CD4-positive, alpha-beta T cell treated with Interleukin-10 for 1 hour (primary cell): ENCODE measurements at places on chromosomes 6 and 20.

DNA sequence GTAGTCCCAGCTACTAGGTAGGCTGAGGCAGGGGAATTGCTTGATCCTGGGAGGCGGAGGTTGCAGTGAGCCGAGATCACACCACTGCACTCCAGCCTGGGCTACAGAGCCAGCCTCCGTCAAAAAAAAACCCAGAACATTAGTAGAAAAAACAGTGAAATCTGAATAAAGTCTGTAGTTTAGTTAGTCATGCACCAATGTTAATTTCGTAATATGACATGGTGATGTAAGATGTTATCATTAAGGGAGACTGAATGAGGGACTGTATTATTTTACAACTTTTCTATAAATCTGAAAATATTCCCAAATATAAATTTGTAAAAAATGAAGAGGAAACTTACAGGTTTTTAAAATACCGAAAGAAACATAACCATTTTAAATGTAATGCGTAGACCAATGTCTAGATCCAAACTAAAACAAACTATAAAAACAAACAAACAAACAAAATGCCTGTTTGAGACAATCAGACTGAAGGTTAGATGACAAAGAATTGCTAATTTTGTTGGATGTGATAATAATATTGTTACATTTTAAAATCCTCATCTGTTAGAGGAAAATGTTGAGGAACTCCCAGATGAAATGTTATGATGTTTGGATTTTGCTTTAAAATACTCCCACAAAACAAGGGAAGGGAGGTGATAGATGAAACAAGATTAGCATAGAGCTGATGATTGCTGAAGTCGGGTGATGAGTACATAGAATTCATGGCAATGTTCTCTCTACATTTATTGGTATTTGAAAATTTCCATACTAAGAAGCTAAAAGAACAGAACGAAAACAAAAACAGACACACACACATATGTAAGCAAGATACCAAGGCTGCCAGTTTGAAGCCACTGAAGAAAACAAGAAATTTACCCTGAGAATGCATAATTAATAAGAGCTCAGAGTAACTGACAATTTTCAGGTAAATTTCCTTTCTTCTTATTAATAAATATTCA, 1.8 kb downstream of the GSTA4 start:
- DNase-seq: no peak

- no peak for DNase-seq
Observed at GRCh38 chr6:2911171-2911570, 8.1 kb upstream of the SERPINB9 start.

GRCh38 chr6:50966532-50966931, 147.9 kb downstream of the TFAP2B start:
- DNase-seq: no peak

DNA sequence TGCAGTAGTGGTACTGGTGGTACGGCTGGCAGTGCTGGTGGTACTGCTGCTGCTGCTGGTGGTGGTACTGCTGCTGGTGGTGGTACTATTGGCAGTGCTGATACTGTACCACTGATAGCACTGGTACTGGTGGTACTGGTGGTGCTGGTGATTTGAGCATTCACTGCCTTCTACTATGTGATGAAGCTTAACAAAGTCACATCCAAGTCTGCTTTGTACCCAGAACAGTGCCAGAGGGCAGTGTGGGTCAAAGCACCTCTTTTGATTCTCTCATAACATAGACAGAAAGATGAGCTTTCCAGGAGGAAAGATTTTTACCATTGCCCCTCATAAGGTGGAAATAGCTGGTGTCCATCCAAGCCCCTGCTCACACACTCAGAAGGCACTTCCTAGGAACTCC, 48.7 kb downstream of the ANKRD6 start:
- DNase-seq: no peak

DNA sequence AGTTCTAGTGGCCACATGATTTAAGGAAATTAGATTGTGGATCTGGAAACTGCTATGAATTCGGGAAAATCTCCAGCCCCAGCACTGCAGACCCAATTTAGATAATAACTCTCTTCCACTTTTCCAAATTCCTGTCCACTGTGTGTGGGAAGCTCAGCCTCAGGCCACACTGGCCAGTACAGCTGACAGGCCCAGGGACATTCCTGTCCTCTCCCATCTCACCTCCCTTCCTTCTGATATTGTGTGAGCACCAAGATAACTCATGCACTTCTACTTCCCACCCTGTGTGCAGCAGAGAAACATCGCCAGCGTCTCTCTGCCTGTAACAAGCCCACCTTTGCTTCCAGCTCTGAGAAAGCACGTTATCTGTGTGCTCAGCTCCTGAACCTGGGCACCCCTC, 145.1 kb upstream of the RREB1 start:
- no peak for DNase-seq

DNA sequence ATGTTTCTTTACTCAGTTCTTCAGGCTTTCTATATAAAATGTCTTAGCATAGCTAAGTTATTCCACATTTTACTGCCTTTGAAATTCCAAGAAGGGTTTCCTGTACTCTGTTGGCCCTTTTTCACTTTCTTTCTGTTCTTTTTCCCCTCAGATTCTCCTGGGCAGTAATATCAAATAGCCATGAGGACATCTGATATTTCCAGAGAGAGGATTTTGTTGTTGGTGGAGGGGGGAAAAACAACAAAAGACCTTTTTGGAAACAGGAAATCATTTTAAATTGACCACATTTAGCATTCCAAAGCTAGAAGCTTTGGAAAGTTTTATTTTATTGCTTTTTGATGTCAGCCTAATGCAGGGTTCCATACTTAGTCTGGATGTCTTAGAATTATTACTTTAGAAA, 445.4 kb downstream of the GJA1 start:
- no peak for DNase-seq

DNA sequence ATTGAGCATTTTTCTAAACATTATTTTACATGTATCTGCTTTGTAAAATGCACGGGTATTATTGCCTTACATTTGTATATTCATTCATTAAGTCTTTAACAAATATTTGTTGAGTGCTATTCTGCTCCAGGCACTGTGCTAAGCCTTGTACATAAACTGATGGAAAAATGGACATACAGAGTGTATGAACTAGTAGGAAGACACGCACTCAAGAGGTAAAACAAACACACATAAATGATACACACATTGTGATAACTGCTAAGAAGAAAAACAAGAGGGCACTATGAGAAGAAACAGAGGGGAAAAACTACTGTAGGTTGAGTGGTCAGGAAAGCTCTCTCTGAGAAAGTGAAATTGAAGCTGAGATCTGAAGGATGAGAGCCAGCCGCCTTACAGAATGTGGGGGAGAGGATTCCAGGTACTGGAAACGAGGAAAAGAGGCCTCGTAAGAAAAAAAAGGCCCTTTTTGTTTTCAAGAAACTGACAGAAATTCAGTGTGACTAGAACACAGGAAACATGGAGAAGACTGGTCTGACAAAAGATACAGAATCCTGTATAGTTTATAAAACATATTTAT, 117.5 kb downstream of the EYA4 start:
- DNase-seq: no peak

DNA sequence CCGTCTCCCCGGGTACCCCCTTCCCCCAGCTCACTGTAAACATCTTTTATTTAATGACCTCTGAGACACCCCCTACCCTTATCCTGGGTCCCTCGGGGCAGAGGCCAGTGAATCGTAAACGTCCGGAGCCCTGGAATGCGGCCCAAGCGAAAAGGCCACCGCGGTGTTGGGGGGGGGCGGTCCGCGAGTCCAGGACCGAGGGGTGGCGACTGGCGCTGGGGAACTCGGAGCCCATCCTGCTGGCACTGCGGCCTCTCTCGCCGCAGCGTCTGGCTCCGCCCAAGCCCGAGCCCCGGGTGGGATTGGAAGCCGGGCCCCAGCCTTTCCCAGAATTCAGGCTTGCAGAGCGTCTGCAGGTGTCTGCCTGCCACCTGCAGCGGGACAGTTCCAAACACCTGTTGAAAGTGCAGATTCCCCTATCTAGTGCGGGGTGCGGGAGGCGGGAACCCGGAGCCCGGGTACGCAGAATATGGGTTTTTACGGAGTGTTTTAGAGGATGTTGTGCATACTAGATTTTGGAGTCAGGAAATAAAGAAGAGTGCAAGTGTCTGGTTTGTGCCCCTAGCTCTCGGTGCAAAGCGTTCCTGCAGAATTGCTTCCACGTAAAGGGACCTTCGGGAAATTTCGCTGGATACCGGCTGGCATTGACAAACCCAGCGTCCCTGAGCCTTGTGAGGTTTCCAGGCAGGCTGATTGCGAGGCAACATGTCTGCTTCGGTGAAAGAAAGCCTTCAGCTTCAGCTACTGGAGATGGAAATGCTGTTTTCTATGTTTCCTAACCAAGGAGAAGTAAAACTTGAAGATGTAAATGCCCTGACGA, 800 bp downstream of the RWDD2A start:
- peak; percentile 11 for DNase-seq

DNA sequence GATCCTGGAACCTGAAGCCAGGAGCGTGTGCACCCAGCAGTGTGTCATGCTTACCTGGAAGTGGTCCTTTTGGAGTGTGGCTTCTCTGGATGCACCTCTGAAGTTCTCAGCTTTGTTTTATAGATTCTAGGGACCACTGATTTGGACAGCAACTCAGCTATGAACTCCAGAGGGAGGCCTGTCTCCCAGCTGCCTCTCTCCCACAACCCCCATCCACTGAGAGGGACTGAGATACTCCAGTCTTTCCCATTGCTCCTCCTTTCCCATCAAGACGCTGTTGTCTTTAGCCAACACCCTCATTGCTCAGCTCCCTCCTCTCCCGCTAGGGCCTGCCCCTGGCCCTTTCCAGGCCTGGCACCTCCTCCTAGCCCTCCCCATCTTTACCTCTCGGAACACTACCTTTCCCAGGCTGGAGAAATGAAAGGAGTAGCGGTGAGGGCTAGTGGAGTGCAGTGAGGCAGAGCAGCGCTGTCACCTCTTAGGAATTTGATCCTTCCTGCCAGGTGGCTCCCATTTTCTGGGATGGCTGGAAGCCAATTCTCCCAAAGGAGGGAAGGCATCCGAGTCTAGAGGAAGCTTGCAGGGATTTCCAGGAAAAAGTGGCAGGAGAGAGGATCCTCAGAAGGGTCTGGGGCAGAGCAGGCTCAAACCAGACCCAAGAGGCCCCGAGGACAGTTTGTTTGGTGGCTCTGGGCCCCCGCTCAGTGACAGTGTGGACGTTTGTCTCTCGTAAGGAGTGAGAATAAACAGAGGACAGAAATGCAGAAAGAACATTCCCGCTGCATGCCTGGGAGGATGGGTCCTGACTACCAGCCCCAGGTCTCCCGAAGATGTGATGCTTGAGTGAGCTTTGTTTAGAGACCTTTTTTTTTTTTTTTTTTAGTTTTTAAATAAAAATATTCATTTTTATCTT, at the start of gene LRRN4:
LRRN4 (minus strand) TSS at position 285 of the 913 bp plus-strand sequence. CDS start 1,261 bp downstream, outside the sequence.
- no peak for DNase-seq

GRCh38 chr6:116761779-116762178, 3.7 kb downstream of the FAM162B start:
- DNase-seq: no peak

DNA sequence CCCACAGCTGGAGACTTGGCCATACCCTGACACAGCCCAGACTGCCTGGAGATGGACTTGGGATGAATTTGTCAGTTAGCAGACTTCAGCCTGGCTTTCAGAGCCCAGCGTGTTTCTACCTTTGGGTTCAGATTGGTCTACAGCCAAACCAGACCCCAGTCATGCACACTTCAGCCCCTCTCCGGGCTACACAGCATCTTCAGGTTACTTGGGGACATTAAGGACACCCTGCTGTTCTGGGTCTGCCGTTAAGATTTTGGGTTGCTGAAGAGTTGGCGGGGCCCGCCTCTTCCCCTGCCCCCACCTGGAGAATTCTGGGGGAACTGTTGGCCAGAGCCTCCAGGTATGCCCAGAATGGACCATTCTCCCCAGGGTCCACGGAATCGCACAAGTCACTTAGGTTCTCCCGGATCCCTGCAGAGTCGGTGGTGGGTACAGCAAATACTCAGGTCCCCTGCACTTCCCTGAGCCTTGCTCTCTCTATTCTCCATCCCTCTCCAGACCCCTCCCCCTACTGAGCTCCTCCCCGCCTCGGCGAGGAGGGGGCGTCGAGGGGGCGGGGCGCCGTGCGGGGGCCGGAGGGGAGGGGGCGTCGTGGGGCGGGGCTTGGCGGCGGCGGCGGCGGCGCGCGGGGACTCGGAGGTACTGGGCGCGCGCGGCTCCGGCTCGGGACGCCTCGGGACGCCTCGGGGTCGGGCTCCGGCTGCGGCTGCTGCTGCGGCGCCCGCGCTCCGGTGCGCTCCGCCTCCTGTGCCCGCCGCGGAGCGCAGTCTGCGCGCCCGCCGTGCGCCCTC, at the start of gene PTK7:
PTK7 (plus strand) TSS at position 645 of the 794 bp plus-strand sequence. CDS start 175 bp downstream, outside the sequence.
- DNase-seq: peak; percentile 17

DNA sequence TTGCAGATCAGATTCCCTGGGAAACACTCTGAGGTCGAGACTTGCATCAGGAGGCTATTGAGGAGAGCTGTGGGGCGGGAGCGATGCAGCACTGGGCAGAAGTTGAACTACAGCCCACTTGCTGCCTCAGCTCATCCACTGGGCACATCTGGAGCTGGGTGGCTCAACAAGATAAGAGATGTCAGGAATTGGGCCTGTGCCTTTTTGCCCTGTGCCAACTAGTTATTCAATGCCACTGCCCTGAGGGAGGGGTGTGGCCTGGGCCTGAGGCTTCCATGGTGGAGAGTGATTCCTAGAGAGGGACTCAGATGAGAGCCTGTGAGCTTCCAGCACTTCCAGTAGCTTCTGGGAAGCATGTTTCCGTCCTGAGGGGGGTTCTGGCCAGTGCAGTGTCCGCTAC, 32.7 kb downstream of the BRPF3 start:
- DNase-seq: no peak

DNA sequence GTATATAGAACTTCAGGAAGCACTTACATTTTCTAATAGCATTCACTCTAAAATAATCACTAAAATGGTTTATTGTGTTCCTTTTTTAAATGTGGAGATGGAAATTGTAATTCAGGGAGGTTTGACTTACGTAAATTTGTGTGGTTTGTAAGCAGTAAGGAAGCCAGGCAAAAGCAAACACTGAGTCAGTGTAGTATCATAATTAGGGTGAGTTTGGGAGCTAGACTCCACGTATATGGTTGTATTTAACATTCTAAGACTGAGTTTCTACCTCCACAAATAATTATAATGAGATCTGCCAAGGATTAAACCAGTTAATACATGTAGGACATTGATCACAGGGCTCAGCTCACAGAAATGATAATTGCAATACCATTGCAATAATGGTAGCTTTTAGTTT, 425.5 kb downstream of the CBLN4 start:
- no peak for DNase-seq
